ENCODE measurements at places on chromosomes 6 and 20. TPM values are rescaled to one million over a fixed set of nuclear protein-coding genes. Genes with fewer than 3 reads are reported as not detected.

The SAMD5 gene
- total RNA-seq, result 31.7 TPM

The NSFL1C gene
- 42.4 TPM for total RNA-seq

The PNPLA1 gene
- total RNA-seq, result not detected

The GCM1 gene
- total RNA-seq, result not detected

The CST4 gene
- not detected for total RNA-seq

The OGFR gene
- 34.0 TPM for total RNA-seq

The ZMYND8 gene
- total RNA-seq, result 26.7 TPM

DNA sequence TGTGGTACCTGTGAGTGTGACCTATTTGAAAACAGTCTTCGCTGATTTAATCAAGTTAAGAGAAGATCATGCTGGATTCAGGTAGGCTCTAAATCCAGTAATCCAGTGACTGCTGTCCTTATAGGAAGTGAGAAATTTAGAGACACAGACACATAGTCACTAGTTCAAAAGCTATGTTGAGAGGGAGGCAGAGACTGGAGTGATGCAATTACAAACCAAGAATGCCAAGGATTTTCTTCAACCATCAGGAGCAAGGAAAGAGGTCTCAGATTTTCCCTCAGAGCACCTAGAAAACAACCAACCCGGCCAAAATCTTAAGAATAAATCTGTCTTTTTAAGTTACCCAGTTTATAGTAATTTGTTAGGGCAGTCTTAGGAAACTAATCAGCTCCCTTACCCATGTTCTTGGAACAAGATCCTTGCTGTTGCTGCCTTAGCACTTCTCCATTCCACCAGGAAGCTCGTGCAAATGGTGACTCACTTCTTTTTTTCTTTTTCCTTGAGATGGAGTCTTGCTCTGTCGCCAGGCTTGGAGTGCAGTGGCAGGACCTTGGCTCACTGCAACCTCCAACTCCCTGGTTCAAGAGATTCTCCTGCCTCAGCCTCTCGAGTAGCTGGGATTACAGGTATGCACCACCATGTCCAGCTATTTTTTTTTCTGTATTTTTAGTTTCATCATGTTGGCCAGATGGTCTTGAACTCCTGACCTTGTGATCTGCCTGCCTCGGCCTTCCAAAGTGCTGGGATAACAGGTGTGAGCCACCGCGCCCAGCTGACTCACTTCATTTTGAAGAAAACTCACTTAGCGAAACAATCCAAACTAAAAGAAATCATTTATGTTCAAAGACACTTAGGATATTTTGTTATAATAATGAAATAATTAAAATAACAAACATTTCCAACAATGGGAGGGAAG, 34.4 kb upstream of the ZNF184 start:
- no peak for DNase-seq

GRCh38 chr6:119348748-119349360, 707 bp downstream of the MAN1A1 start:
- peak; percentile 29 for DNase-seq

GRCh38 chr6:101811108-101811507, 417.6 kb downstream of the GRIK2 start:
- no peak for DNase-seq

DNA sequence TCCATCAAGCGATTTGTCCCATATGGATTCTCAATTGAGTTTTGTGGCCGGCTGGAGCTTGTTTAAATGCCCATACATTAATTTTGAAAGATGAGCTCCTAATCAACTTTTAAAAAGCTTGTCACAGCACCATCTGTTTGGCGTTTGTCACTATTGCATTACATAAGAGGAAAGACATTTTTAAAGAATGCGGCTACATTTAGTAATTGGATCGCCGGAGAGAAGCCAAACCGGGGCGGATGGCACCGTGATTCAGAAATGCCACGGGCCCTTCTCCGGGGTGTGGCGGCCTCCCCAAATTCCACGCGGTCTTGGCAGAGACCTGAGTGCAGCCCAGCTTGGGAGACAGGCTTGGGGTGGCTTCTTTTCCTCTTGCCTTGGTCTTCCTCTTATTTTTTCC, 67.7 kb upstream of the ZNFX1 start:
- DNase-seq, result peak; percentile 59

- no peak for DNase-seq
Measured at GRCh38 chr6:160261991-160262680, 3.5 kb upstream of the SLC22A2 start.

DNA sequence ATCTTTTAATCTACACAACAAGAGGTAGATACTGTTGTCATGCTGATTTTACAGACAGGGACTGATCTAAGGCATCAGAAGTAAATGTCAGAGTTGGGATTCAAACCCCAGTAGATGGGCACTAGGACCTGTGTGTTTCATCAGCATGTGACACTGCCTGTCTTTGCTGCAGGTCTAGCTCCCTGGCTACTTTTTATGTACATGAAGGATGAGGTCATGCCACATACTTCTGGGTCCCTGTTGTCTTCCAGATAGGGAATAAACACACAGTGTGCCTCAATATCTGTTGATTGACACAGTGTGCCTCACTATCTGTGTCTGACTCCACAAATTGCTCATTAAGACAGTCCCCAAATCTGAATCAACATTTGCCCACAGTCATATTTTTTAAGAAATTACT, 106.9 kb downstream of the TFAP2B start:
- no peak for DNase-seq

DNA sequence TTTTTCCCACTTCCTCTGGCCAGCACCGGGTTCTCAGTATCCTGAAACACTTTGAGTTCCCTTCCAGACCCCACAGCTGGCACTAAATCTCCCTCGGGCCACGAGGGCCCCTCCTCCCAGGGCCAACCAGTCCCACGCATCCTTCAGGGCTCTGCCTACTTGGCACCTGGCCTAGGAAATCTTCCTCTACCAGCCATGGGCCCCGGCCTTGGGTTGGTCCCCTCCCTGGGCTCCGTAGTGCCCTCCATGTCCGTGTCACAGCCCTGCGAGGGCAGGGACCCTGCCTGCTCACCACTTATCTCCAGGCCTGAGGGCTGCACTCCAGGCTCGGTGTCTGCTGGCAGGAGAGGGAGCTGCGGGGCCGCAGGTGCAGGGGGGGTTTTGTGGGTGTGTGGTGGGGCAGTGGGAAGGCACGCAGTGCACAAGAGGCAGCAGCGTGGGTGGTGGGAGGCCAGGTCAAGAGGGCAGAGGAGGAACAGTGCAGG, 48.8 kb upstream of the CDH22 start:
- DNase-seq, result no peak

DNA sequence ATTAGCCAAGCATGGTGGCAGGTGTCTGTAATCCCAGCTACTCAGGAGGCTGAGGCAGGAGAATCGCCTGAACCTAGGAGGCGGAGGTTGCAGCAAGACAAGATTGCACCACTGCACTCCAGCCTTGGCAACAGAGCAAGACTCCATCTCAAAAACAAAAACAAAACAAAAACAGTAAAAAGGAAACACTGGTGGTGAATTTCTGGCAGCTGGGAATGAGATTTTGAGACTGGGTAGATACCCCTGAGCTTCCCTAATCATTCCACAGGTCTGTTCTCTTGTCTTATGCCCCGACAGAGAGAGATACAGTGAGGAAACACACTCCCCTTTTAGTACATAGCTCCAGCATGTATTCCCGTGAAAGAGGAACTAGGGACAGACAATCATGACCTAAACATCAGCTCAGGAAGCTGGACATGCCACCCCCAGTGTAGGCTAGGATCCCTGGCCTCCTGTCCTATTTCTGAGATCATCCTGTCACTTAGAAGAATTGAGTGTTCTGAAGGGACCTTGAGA, 9.6 kb downstream of the MAN1A1 start:
- DNase-seq, result no peak

- no peak for DNase-seq
Measured at GRCh38 chr6:707576-708236, 14.8 kb upstream of the EXOC2 start.

DNA sequence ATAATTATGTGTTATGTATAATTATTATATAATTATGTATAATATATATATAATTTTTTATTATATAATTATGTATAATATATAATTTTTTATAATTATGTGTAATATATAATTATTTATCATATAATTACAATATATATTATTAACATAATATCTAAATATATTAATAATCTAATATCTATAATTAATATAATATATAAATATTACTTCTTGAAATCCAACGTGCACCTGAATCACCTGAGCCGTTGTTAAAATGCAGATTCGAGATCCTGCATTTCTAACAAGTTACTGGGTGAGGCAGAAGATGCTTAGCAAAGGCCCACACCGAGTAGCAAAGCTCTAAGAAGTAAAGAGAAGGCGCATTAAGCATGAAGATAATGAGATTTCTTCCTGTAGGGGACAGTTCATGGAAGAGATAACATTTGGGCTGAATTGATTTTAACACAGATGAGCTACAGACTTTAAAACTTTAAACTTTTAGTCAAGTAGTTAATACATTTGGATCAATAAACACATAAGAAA, 406.4 kb upstream of the PLCB4 start:
- no peak for DNase-seq

DNA sequence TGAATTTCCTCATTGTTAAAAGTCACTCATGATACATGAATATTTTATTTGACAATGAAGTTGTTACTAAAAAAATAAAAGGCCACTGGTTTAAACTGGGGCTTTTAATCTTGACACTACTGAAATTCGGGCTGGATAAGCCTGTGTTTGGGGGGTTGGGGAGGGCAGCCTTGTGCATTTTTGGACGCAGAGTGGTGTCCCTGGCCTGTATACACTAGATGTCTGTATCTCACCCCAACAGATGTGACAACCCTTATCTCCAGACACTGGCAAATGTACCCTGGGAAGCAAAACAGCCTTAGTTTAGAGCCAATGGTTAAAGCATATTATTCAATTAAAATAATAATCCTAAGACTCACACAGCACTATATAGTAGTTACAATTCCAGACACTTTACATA, 24.8 kb downstream of the MAN1A1 start:
- no peak for DNase-seq

GRCh38 chr6:126077810-126078776, 91.8 kb downstream of the TRMT11 start:
- DNase-seq, result peak; percentile 83

DNA sequence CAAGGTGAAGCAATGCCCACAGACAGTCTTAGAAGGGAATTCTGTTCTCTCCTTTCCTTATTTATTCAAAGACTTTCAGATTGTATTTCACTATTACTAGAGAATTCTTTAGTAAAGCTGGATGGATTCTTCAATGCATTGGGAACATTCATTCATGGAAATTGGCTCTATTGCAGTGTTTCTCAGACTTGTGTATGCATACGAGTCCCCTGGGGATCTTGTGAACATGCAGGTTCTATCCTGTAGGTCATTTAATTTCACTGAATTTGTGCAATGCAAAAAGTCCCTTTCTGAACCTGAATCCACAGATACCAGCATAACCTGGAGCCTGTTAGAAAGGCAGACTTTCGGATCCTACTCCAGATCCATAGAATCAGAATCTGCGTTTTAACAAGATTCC, 160.9 kb upstream of the AHI1 start:
- DNase-seq, result no peak

DNA sequence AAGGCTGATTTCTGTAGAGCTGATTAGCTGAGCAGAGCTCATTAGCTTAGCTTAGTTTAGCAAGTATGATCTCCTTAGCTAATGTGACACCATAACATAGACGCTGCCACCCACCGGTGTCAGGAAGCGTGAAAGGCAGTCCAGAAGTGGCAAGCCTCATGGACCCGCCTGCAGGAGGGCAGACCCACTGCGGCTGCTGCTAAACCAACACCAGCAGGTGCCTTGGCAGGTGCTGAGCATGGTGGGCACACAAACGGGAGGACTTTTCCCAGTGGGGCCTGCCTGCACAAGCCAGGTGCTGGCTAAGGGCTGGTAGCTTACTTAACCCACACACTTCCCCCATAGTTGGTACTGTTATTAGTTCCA, 22.7 kb downstream of the ZDHHC14 start:
- no peak for DNase-seq

DNA sequence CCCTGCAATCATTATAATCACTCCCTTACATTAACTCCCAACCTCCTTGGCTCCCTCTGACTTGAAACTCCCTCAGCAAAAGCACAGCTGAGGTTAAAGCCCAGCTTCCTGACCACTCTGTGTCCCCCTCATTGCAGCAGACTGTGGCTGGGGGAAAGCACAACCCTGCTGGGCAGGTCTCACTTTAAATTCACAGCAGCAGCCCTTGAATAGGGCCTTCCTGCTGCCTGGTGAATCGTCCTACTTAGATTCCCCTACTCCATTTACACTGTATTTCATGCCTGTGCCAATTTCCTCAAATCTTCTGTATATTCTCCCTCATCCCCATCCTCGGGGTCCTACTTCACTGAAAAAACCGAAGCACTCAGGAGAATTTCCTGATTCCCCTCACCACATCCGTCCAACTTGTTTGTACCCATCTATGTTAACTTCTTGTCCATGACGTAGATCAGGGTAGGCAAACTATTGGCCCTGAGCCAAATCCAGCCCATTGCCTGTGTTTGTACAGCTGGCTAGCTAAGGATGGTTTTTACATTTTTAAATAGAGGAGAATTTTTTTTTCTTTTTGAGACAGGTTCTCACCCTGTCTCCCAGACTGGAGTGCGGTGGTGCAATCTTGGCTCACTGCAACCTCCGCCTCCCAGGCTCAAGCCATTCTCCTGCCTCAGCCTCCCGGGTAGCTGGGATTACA, 31.5 kb upstream of the GCM1 start:
- DNase-seq, result no peak

DNA sequence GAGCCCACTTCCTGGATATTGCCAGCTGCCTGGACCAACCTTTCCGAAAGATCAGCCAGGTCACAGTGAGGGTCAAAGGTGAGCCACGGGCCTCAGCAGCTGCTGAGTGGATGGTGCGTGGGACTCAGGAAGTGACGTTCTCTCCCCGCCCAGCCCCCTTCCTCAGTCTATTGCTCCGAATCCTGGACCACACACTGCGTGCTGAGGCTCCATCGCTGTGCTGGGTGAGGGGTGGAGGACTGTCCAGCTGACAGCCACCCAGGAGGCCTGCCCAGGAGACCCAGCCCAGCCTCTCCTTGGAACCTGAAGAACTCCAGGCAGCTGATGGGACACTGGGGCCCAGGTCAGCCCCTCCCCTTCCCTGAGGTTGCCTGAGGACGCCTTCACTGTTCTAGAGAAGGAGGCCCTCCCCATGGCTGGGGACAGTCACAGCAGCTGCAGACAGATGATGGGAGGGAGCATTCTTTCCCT, 94.4 kb upstream of the CD93 start:
- no peak for DNase-seq

GRCh38 chr20:13953227-13953626, 37.2 kb downstream of the SEL1L2 start:
- DNase-seq, result no peak

DNA sequence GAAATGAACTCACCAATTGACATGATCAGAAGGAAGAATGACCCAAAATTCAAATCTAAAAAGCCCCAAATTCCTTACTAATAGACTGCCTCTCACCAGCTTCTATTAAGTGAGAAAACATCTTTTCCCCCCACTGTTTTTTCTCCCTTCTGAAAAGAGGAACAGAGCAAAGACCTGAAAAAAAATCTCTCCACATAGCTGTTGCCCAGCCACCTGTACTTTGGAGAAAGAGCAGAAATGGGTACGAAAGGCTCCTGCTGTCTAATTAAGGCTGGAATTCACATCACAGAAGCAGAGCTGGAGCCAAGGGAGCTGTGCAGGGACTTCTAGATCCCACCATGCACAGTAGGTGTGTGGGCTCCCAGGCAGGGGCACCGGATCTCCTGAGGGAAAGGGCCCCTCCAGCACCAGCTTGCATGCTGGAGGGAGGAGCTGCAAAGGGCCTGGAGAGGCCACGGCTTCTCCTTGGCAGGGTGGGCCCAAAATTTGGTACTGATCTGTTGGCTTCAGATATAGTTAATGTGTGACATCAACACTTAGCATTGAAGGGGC, 73.2 kb upstream of the DUSP22 start:
- no peak for DNase-seq

All from uterus (tissue), 4 donors.